Cerebellar nuclear complex (tissue), 1 donor: ENCODE measurements at places on chromosomes 3 and 15.

DNA sequence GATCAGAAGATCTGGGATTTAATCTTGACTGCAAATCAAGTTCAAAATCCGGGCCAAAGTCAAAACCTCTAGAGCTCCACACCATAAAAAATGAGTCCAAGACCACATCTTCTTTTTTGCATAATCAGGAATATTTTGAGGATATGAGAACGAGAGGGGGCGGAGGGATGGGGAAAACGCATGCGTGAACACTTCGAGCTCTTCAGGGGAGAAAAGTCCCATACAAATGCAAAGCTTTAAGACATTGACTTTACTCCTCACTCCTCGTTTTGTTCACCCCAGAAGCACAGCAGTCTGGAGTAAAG, 68.2 kb downstream of the SUMF1 start:
- DNase-seq, result no peak

GRCh38 chr15:94346282-94346681, 114.9 kb downstream of the MCTP2 start:
- DNase-seq, result no peak

DNA sequence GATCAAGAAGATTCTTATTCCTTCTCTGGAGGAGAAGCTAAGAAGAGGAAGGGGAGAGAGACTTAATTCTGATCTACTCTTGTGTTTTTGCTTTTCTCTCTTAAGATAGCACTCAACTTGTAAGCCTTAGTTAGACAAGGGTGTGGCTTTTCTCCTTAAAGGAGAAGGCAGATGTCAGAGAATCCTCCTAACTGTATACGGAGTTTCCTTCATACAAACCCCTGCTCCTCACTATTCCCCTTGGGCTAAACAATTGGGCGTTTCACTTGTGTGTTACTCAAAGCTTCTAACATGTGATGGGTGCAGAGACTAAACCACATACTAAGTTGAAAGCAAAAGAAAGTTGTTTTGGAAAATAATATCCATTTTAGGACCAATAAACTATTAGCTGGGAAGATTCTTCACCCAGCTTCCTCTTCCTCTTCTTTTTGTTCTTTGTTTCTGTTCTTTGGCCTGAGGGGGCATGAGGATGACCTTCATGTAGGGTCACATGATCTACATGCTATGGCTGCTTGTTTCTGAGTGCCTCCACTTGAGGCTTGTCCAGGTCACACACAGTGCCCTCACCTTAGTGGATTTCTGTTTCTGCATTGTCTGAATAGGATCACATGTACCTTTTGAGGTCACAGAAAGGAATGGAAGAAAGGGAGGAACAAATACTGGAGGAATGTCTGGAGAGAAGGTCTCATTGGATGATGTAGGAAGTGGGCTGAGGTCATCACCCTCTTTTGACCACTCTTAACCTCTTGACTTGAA, 14.6 kb downstream of the SPINK8 start:
- DNase-seq, result no peak

DNA sequence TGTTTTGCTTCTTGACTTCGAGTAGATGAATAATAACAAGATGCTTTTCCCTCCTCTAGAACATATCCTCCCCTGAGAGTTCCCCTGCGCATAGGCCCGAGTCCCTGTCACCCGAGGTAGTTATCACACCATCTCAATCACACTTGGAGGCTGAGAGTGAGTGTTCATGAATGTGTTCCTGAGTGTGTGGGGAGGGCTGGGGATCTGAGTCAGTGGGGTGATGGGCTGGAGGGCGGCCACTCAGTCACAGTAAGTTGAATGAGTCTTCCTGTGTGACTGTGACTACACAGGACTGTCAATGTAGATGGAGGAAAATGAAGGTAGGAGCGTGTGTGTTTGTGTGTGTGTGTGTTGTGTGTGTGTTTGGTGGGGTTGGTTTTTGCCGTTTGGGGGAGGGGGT, 71.0 kb downstream of the SETD5 start:
- no peak for DNase-seq

- no peak for DNase-seq
Measured at GRCh38 chr3:170787464-170787863, 82.5 kb downstream of the RPL22L1 start.

DNA sequence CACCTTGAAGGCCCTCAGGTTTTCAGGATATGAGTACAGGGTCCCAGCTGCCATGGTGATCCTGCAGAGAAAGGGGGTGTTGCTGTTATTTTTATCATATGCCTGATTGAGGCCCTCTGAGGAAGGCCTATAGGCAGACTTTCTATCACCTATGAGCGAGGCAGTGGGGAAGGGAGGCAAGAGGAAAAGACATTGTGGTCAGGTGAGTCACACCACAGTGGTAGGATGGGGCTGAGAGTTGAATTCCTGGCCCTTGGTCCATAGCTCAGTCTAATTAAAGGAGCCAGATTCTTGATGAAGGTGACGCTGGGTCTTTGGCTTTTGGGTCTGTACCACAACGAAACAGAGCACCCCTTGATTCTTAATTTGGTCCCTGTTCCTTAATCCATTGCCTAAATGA, 72.7 kb downstream of the ZNF621 start:
- DNase-seq, result no peak
